ENCODE measurements at places on chromosomes 7 and 10.

DNA sequence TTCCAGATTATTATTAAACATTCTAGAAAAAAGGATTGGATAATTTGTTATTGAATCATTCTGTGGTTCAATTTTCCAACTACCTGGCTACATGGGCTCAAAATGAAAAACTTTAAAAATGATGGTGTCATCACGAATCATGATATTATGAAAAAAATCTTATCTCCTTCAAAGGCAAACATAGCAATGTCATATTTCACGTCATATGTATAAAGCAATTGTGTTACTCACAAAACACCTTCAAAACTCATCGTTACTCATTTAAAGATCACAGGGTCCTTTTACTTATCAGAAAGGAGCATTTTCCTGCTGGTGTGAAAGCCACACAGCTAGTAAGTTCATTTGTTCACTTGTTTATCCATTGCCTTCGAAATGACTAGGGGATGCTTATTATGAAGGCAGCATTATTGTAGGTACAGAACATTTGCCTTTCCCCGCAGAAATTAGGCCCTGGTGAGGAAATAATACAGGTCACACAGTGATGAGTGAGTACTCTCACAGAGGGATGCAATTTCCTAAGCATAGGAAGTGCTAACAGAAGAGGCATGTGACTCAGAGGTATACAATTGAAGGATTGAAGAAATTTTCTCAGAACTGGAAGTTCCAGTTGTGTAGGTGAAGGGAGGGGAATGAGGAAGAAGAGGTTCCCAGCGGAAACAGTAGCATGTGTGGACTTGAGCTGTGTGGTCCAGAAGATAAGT, 478.7 kb downstream of the INHBA start:
- no peak for DNase-seq

- no peak for DNase-seq
Measured at GRCh38 chr7:45653209-45653907, 79.2 kb downstream of the ADCY1 start.

DNA sequence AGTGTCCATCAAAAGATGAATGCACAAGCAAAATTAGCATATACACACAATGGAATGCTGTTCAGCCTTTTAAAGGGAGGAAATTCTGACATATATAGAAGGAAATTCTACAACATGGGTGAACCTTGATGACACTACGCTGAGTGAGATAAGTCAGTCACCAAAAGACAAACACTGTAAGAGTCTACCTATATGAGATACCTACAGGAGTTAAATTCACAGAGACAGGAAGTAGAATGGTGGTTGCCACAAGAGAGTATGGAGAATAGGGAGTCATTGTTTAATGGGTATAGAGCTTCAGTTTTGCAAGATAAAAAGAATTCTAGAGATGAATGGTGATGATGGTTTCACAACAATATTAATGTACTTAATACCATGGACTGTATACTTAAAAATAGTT, 51.8 kb downstream of the HERC4 start:
- DNase-seq: no peak

DNA sequence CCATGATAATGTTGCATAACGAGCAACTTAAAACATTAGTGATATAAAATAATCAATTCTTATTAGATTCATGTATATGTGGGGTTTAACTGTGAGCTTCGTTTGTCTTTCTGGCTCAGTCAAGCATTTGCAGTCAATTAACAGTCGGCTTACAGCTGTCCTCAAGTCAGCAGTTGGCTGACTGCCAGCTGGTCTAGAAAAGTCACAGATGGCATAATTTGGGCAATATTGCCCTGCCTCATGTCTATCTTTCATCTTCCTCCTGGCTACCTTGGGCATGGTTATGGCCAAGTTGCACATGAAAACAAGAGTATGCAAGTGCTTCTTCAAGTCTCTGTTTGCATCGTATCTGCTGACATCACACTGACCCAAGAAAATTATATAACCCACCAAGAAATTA, 186.1 kb upstream of the ZWINT start:
- no peak for DNase-seq

GRCh38 chr10:100774223-100774622, 28.8 kb downstream of the PAX2 start:
- no peak for DNase-seq
